ENCODE measurements at places on chromosomes 6 and 20.

GRCh38 chr20:49540687-49541435 lies 27.1 kb downstream of the PTGIS start:
- DNase-seq = no peak

DNA sequence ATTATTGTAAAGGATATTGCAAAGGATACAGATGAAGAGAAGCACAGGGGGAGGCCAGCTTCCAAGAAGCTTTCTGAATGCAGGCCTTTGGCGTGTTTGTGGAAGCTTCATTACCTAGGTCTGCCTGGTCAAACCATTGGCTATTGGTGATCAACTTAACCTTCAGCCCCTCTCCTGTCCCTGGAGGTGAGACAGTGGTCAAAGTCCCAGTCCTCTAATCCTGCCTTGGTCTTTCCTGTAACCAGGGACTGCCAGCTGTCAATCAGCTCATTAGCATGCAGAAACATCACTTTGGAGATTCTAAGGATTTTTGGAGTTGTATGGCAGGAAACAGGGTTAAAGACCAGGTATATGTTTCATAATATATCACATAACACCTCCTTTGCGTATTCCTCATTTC lies 13.0 kb downstream of the RIN2 start:
- no peak for DNase-seq

- no peak for DNase-seq
These were observed 71.2 kb upstream of the PRDM1 start for GRCh38 chr6:106014955-106015354.

- no peak for DNase-seq
These were observed 174.1 kb downstream of the BMP2 start for GRCh38 chr20:6941571-6941970.

- no peak for DNase-seq
These were observed 25.8 kb downstream of the KCNB1 start for GRCh38 chr20:49456646-49457045.

DNA sequence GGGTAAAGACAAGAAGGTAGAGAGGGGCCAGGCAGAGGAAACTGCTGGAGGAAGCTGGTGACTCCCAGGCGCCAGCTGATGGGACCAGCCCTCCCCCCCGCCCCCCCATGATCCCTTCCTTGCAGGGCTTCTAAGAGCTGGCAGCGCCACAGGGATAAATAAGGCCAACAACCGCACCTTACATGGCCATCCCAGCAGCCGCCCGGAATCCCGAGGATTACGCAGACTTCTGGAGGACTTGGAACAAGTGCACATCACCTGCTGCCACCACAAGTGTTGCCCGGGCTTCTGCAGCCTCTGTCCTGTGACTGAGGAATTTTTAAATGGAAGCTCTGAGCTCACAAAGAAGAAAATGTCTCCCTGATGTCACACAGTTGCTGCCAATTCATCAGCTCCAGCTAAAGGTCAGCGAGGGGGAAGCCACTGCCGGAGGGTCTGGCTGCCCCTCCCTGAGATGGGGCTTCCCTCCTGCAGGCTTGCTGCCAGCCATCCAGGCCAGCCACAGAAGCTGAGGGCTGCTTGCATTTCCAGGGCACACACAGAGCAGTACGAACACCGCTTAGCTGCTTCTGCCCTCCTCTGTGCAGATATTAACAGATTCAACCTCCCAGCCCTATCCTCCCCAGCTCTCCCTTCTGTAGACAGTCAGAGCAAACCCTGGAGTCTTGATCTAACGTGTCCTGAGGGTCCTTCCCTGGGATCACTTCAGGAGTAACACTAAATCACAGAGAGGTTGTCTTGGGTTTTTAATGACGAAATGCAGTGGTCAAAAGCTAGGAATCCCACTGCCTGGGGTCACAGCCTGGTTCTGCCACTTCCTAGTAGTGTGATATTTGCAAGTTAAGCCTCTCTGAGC lies 38.6 kb upstream of the PIM1 start:
- DNase-seq = no peak

GRCh38 chr6:168037856-168038255 lies 40.4 kb downstream of the KIF25 start:
- no peak for DNase-seq

GRCh38 chr6:98924647-98925046 lies 23.1 kb downstream of the FBXL4 start:
- DNase-seq = no peak

- no peak for DNase-seq
These were observed 257.8 kb downstream of the GMPR start for GRCh38 chr6:16496210-16496609.

- no peak for DNase-seq
These were observed 212.6 kb upstream of the MOCS1 start for GRCh38 chr6:40146902-40147301.

Measured in skeletal muscle cell (primary cell).